GM12878 (cell line): ENCODE measurements at places on chromosomes 13 and 19.

GRCh38 chr19:19710506-19710905, 22.4 kb downstream of the ZNF14 start:
- no peak for DNase-seq

- DNase-seq: no peak
These were observed 1.6 kb downstream of the GPC5 start for GRCh38 chr13:91400063-91400399.

DNA sequence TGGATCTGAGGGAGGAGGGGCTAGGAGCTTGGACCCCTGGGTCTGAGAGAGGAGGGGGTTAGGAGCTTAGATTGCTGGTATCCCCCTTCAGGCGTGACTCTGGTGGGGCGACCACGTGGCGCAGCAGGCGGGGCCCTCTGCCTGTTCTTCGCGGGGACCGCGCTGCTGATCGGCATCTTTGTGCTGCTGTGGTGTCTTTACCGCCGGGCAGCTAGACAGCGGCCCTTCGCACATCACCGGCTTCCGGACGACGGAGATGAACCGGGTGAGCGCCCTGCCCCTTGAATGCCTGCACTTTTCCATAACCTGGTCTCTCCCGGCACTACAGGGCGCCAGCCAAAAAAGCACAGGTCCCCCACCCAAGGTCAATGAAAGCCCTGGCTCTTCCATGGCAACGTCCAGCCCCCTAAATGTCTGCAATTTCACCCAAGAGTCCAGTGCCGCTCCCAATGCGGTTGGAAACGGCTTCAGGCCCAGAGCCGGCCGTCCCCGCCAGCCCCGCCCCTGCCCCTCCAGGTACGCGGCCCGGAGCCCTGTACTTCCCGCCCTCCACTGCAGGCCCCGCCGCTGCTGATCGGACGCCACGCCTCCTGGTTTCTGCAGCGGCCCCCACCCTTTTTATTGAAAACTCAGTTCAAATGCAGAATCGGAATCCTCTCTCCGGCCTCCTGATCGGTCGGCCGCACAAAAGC, 2.8 kb downstream of the GFY start:
- DNase-seq: no peak

DNA sequence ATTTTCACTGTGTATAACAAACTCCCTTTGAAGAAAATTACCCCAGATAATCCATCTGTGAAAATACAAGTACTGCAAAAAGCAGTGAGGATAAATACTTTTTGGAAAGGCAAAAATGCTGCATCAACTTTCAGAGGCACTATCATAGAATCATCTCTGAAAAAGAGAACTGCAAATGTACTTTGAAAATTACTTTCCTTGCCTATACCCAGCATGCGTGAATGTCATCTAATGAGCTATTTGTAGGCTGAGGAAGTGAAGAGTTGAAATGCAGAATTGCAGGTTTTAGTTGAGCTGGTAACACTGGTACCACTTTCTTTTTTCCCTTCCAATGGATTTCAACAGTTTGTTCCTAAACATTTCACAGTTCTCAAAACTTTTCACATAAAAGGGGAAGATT, 196.7 kb downstream of the TBC1D4 start:
- DNase-seq: no peak

- no peak for DNase-seq
These were observed 484.5 kb downstream of the SLITRK6 start for GRCh38 chr13:85314686-85315085.

DNA sequence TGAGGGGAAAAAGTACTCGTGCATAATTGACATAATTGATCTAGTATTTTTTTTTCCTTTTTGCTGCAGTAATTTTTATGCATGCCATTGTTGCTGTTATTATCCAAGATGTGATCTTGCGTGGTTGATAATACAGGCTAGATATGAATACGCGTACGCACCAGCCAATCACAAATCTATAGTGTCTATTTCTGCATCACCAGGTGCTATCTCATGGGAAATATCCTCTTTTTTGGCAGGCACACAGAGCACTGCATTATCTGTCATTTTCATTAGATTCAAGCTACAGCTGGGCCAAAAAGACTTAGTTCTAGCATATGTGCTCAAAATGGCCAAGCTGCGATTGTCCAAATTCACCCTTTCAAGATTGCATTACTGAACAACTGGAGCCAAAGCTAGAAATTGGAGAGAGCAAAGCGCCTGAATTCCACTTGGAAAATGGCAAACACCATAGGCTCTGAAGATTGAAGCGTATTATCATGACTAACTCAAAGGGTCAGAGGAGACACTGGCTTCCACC, 181.1 kb downstream of the TSHZ3 start:
- DNase-seq: no peak

DNA sequence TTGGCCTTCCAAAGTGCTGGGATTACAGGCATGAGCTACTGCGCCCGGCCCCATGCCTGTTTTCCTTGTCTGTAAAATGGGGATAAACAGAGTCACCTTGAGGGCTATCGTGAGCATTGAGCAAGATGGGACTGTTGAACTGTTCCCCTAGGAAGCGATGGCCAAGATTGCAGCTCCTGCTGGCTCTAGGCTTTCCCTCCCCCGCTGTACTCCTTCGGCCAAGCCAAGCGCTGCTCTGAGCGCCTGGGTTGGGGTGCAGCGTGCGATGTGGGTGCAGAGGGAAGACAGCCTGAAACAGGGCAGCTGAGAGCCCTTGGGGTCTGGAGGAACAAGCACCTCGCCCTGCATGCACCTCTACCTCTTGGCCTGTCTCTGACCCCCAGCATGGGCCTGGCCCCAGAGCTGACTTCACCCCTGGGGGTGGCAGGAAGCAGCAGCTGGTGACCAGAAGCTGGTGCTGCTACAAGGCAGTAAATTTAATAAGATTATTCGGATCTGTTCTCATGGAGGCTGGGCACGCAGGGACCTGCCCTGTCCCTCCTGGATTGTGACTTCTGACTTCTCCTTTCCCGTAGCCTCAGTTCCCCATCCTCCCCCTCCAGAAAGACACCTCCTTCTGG, 5.3 kb downstream of the GNG8 start:
- no peak for DNase-seq

DNA sequence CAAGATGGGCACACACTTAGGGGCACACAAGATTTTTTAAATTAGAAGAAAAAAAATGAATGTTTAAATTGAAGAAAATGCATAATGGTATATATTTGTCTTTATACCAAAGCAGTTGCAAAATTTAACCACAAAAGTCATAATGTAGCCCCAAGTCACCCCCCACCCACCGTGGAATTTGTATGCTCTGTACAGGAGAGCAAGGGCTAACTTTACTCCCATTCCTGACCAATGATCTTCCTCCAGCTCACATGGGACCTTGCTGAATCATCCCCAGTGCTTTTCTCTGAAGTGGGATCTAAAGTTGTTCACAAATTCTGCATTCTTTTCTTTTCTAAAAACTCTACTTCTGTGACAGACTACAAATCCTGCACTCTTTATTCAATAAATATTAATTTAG, 597.0 kb downstream of the UQCRFS1 start:
- DNase-seq: no peak

- DNase-seq: no peak
These were observed 24.3 kb downstream of the ARHGEF7 start for GRCh38 chr13:111139452-111139851.

GRCh38 chr13:102769679-102770078, 3.9 kb downstream of the TEX30 start:
- DNase-seq: no peak

DNA sequence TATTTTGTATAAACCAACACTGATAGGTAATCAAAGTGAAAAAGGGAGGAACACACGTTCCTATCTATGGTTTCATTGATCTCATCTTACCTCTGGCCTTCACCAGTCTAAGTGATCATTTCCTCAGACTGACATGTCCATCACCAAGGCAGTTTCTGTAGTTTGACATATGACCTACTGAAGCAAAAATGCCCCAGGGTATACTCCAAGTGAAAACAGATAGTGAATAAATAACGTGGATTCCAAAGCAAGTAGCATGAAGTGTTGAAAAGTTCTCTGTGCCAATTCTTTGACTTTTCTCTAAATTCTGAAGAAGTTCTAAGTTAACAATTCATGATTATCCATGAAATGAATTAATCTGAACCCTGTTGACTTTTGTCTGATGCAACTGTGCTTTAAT, 334.2 kb upstream of the SGCG start:
- DNase-seq: no peak

DNA sequence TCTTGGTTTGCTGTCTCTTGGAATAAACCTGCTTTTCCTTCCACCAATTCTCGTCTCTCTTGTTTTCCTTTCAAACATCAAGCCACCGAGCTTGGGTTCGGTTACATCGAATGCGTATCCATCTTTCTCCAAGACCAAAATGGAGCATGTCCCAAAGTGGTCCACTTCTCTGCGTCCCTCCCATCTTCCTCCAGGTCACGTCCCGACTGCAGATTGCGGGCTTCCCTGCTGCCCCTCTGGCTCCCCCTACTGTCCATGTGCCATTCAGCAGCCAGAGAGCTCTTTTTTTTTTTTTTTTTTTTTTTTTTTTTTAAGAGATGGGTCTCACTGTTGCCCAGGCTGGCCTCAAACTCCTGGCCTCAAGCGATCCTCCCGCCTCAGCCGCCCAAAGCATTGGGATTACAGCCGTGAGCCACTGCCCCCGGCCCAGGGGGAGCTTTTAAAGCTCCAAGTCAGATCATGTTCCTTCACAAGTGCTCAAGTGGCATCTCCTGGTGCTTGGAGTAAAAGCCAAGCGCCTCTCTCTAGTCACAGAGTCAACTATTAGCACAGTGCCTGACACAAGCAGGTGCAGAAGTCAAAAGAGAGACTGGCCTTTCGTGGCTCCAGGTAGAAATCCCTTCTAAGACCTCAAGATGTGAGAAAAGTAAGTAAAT, 10.0 kb downstream of the COL5A3 start:
- no peak for DNase-seq

- peak; percentile 51 for DNase-seq
These were observed at the start of gene RASAL3 for GRCh38 chr19:15464394-15465385. TSS of gene RASAL3 (minus strand) at chr19:15464544. CDS start at chr19:15464358, 186 bp downstream.

DNA sequence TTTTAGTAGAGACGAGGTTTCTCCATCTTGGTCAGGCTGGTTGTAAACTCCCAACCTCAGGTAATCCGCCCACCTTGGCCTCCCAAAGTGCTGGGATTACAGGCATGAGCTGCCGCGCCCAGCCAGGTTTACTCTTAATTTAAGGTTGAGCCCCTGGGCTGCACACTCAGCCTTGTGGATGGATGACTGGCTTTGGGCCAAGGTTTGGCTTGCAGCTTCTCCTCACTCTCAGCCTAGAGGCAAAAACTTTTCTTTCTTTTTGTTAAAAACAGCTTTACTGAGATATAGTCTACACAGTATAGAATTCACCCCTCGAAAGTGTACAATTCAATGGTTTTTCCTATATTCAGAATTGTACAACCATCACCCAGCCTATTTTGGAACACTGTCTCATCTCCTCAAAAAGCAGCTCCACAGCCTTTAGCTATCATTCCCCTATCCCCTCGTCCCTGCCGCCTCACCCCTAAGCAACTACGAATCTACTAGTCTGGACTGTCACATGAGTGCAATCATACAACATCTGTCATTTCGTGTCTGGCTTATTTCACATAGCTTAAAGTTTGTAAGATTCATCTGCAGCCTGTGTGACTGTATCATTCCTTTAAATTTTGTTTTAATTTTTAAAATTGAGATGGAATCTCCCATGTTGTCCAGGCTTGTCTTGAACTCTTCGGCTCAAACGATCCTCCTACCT, 14.5 kb upstream of the TSPAN16 start:
- no peak for DNase-seq

DNA sequence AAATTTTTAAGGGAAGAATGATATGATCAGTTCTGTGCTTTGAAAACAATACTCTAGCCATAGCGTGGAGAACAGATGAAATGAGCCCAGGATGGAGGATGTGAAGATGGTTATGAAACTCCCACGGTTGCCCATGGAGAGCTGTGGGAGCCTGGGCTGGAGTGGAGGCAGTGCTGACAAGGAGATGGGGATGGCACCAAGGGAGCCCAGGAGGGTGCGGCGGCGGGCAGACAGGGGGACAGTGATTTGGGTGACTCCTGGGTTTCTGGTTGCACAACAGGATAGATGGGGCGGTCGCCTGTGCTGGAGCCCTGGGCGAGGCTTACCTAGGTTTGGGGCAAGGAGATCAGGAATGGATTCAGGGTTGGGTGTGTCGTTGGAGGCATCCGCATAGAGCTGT, 15.9 kb downstream of the ARHGEF7 start:
- DNase-seq: no peak

DNA sequence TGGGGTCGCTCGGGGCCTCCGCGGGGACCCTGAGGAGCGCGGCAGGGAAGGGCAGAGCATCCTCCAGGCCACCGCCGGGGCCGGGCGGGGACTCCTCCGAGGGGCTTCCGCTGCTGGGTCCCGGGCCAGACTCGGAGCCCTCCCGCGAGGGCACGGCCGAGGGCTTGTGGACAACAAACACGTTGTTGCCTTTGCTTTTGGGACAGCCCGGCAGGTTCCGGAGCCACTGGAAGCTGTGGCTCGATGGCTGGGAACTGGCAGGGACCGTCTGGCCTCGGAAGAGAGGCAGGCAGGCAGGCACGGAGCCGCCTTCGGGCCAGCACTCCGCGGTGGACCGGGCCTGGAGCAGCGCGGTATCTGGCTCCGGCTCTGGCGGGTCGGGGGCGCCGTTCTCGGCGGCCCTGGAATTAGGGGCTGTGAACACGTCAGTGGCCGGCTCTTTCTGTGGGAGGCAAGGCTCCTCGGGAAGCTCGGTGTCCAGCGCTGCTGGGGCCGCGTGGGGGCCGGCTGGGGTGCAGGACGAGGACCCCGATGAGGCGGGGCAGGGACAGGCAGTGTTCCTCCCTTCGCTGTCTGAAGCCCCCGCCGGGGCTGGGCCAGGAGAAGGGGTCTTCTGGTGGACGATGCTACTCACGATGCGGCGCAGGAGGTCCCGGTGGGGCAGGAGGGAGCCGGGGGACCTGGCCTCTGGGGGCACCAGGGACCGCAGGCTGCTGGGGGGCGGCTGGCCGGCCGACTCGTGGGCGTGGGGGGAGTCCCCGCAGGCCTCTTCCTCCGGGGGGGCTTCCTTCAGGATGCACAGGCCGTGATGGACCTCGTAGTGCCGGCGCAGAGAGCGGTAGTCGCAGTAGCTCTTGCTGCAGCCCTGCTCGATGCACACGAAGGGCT, 27.6 kb downstream of the ZNF541 start:
- no peak for DNase-seq

DNA sequence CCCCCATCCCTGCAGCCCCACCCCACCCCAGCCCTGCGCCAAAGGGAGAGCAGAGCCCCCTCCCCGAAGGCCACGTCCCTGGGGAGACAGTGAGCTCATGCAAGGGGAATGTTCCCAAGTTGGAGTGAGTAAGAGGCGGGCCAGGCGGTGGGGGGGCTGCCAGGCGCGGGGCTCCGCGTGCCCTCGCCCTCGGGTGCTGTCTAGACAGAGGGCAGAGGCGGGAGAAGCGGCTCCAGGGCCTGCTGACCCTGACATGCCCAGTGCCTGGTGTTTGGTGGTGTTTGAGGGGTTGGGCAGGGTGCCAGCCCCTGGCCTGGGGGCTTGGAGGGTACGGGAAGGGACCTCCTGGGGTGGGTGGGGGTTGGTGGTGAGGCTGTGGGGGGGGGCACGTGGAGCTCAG, 1.0 kb downstream of the FSTL3 start:
- no peak for DNase-seq

DNA sequence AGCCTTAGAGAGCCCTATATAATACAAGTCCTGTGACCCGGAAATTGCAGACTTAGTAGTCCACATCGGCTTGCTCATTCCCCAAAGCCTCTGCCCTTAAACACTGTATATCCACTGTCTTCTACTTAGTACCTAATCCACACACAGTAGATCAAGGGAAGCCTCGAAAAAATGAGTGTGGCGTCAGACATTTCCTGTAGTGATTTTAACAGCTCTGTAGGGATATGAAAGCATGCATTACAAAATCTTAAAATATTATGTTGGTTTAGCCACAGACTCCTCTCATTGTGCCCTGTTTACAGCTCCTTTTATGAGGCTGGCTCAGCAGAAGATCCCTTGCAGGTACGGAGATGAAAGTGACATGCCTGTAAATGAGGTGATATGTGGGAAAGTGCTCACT, 416.3 kb downstream of the LIG4 start:
- DNase-seq: no peak
